ENCODE measurements at places on chromosomes 3 and 15.

DNA sequence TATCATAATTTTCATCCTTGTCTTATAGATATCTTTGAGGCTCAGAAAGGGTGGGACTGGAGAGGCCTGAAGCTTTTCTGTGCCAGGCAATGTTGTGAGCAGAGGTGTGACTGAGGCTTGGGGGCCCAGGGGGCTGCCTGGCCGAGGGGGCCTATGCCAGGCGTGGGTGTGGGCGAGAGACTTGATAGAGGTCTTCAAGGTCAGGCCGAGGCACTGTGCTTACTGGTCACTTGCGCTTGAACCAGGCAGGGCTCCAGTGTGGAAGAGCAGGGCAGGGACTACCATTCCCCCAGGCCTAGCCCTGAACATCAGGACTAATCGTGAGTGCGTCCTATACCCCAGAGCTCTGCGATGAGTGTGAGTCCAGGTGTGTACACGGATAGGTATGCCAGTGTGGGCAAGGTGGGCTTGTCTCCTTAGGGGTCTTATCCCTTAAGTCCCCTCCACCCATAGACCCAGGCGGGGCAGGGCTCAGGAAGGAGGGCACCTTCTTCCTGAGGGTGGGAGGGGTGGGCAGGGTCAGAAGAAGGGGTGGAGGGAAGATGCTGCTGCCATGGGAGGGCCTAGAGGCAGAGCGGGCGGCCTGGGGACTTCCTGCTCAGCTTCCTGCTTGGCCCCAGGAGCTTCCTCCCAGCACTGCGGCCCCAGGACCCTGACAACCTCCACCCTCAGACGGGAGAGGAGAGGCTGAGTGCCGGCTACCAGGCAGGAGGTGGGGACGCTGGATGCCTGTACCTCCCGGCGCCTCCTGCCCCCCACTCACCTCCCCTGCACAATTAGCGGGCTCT, 84.7 kb downstream of the LINGO1 start:
- DNase-seq: no peak

DNA sequence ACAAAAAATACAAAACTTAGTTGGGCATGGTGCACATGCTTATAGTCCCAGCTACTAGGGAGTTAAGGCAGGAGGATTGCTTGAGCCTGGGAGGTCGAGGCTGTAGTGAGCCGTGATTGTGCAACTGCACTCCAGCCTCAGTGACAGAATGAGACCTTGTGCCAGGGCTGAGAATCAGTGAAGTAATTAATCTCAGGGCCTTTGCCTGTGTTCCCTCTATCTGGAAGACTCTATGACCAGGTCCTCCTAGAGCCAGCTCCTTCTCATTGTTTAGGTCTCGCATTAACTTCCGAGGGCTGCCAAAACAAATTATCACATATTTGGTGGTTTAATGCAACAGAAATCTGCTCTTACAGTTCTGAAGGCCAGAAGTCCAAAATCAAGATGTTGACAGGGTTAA, 41.4 kb upstream of the FLNB start:
- DNase-seq: no peak

- DNase-seq: no peak
Observed at GRCh38 chr3:33994568-33994967, 196.1 kb downstream of the PDCD6IP start.

- no peak for DNase-seq
Observed at GRCh38 chr3:143830786-143831185, 17.5 kb downstream of the SLC9A9 start.

GRCh38 chr3:4149296-4149695, 153.9 kb upstream of the SETMAR start:
- no peak for DNase-seq

- no peak for DNase-seq
Observed at GRCh38 chr15:65626856-65627255, 5.1 kb downstream of the SLC24A1 start.

DNA sequence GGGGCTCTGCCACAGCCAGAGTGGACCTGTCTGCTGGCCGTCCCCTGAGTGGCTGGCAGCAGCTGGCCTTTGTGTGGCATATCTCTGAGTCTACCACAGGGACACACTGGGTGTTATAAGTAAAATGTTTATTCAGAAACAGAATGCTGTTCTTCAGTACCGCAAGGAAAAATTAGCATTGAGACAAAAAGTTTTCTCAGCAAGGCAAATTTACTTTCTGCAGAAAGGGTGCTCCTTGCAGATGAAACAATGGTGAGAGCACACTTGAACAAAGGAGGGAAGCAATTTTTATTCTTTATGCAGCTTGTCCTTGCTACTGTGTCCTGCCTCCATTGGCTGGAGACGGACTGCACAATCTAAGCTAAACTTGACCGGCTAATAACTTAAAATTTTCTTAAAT, 4.0 kb downstream of the TMEM89 start:
- no peak for DNase-seq

GRCh38 chr3:60555686-60556354, 695.4 kb downstream of the FHIT start:
- no peak for DNase-seq

DNA sequence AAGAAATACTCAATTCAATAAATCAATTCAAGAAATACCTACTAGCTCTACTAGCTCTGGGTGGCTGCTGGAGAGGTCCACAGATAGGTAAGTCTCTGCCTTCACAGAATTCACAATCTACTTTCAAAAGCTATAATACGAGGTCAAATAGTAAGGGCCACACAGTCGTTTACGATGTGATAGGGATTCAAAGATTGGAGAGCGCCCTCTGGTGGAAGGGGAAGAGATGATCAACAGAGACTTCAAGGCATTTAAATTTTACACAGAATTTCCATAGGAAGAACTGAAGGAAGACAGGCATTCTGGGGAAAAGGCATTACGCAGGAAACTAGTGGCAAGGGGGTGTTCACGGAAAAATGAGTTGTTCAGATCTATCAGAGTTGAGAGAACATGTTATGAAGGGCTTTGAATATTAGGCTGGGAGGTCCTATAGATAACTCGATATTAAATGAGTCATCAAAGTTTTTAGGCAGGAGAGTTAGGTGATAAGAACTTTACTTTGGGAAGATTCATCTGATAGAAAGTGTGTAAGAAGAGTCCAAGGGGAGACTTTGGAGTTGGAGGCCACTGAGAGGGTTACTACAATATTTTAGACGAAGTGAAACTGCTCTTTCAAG, 128.8 kb downstream of the FRMD5 start:
- DNase-seq: peak; percentile 19

All from NCI-H1092 treated with DMSO at 0.1 percent for 48 hours (cell line).